ENCODE measurements at places on chromosomes 7 and 10. TPM values are rescaled to one million over a fixed set of nuclear protein-coding genes. Genes with fewer than 3 reads are reported as not detected.

Gene UNC5B
- total RNA-seq = 31.8 TPM

Gene MBLAC1
- 1.7 TPM for total RNA-seq

Gene TMEM209
- total RNA-seq = 28.5 TPM

Gene CYCS
- 231 TPM for total RNA-seq

Gene PDZD7
- 0.88 TPM for total RNA-seq

Gene DNMBP
- total RNA-seq = 26.7 TPM

Gene GRID2IP
- 1.0 TPM for total RNA-seq

Gene VSIR
- total RNA-seq = not detected

Gene PLXNA4
- 0.76 TPM for total RNA-seq

Gene ANKRD30A
- total RNA-seq = not detected

Gene INA
- 17.4 TPM for total RNA-seq

Gene GIMAP6
- not detected for total RNA-seq

Gene DDC
- not detected for total RNA-seq

Gene HOXA2
- not detected for total RNA-seq

Gene MRC1
- 0.11 TPM for total RNA-seq

Gene PCLO
- 3.2 TPM for total RNA-seq

Gene FAM131B
- total RNA-seq = 38.2 TPM

Gene ITGA8
- not detected for total RNA-seq

Gene ZFAND4
- total RNA-seq = 16.0 TPM

- DNase-seq = no peak
Measured at GRCh38 chr10:14192746-14193145, 138.0 kb downstream of the FRMD4A start.

DNA sequence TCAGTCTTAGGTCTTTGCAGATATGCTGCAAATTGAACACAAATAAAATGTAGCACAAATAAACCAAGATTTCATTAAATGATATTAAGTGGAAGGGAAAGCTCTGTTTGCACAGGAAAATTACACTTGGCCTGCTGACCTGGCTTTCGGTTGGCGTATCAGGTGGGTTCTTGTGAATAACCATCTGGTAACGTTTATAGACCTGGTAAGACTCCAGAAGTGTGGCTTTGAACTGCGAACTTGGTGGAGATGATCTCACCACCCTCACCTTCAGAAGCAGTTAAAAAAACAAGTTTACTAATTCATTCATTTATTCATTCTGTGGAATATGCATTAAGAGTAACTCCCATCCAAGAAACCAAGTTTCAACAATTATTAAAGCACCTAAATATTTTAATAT, 28.1 kb downstream of the ATE1 start:
- no peak for DNase-seq

DNA sequence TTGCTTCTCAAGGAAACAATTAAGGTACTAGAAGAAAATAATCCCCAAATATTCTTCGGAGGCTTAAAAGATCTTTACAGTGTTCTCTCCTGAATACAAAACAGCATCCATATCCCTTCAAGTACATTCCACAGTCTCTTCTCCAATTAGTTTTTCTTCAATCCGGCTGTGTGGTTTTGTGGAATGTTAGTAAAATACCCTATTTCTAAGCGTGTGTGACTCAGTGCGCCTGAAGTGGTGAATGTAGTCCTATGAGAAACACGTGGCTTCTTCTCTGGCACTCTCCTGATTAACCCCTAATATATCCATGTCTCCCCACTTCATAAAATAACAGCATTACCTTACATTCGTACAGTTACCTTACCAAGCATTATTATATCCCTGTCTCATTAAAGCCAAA, 570.2 kb downstream of the ARL4A start:
- no peak for DNase-seq

GRCh38 chr10:1061930-1062774, 6.0 kb downstream of the WDR37 start:
- DNase-seq = no peak

DNA sequence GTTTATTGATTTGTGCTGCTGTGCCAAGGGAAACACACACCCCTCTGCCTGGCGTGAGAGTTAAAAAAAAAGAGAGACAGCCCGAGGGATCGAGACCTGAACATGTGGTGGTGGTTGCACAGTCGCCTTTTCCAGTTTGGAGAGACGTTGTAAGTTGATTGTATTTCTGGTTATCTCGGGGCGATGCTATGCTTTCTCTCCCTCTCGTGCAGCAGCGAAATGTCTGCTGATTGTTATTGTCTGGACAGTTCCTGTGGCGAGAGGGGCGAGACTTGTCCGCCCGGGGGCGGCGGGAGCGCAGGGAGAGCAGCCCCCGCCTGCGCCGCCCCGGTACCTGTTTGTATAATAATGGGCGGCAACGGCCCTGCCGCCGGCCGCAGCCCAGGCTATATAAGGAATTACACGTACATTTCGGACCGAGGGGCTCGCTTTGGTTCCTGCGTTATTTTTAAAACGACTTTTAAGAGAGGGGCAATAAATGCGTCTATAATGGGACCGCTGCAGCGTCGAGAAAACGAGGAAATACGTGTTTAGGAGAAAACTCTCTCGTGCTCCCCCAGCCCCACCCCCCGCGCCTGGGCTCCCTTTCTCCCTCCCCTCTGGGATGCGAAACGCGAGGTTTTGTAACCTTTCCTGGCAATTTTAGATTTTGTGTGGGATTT, 1.7 kb downstream of the ZEB1 start:
- DNase-seq = peak; percentile 47

GRCh38 chr10:123636598-123637325, 29.4 kb upstream of the GPR26 start:
- no peak for DNase-seq

- no peak for DNase-seq
Measured at GRCh38 chr10:98236862-98237261, 31.1 kb downstream of the LOXL4 start.

- DNase-seq = no peak
Measured at GRCh38 chr10:27844223-27844622, 98.6 kb upstream of the MKX start.

DNA sequence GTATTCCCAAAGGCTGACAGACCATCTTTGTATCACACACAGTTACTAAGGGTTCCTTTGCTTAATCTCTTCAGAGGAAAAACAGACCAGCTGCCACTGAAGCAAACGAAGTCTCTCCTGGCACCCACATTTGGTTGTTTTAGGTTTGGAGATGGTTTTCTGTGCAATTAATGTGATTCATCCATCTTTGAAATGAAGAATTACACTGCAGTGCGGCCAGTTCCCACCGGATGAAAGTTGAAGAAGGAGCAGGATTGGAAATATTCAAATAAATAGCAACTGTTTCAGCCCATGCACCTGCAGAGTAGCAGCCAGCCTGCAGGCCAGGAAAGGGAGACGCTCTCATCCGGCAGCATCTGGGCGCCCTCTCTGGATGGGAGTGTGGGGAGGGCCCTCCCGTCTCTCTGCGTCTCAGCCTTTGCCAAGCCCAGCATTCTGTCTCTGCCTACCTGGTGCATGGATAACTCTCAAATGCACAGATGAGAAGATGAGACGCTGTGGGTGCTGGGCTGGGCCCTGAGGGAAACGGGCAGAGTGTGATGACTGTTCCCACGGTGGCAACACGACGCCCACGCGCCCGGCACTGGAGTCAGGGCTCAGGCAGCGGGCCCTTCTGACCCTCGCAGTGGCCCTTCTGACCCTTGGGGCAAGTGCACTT, 214.0 kb downstream of the PTPRN2 start:
- no peak for DNase-seq

GRCh38 chr7:137931823-137932222, 70.1 kb downstream of the CREB3L2 start:
- no peak for DNase-seq

GRCh38 chr7:106367018-106367420, 82.2 kb upstream of the NAMPT start:
- no peak for DNase-seq

- DNase-seq = no peak
Measured at GRCh38 chr10:88293073-88293472, 290.0 kb downstream of the RNLS start.

- DNase-seq = no peak
Measured at GRCh38 chr7:143452495-143452894, 9.2 kb downstream of the TAS2R60 start.

DNA sequence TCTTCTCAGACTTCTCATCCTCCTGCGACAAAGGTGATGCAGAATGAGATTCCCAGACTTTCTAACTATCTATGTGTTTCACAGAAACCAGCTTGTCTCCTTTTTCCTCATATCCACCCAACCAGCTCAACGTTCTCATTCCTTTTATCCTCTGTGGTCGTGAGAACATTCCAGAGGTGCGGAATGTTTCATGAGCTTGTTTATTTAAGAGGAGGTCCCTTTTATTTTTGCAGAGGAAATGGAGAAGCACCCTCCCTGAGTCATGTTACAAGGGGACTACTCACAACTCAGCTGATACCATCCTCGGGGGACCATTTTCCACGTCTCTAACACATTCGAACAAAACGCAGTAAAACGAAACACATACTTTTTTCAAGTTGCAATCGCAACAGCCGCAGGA, 93.2 kb downstream of the ZRANB1 start:
- no peak for DNase-seq

GRCh38 chr7:36651404-36651803, 72.9 kb downstream of the AOAH start:
- no peak for DNase-seq

GRCh38 chr7:131538813-131539179, 17.6 kb downstream of the PODXL start:
- no peak for DNase-seq

- DNase-seq = no peak
Measured at GRCh38 chr7:113628948-113629847, 289.6 kb downstream of the PPP1R3A start.

GRCh38 chr7:98086281-98086718, 20.4 kb upstream of the LMTK2 start:
- DNase-seq = no peak

- DNase-seq = no peak
Measured at GRCh38 chr10:49179699-49180443, 8.3 kb downstream of the TMEM273 start.

DNA sequence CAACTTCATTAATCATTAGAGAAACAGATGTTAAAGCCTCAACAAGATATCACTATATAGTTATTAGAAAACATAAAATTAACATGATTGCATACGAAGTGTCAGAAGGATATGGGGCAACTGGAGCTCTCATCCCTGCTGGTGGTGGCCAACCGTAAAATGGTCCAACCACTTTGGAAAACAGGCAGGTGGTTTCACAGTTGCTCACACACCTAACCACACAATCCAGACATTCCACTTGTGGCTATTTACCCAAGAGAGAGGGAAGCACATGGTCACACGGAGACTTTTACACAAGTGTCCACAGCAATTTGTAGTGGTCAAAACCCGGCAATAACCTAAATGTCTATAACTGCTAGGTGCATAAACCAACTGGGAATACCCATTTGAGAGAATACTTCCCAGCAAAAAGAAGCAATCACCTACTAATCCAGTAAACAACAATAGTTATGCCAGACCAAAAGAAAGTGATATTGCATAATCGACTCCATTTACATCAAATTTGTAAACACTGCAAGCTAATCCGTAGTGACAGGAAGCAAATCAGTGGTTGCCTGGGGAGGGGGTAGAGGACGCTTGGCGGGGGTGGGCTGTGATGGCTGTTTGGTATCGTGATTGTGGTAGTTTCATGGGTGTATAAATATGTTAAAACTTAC, 91.8 kb downstream of the LARP4B start:
- DNase-seq = no peak

DNA sequence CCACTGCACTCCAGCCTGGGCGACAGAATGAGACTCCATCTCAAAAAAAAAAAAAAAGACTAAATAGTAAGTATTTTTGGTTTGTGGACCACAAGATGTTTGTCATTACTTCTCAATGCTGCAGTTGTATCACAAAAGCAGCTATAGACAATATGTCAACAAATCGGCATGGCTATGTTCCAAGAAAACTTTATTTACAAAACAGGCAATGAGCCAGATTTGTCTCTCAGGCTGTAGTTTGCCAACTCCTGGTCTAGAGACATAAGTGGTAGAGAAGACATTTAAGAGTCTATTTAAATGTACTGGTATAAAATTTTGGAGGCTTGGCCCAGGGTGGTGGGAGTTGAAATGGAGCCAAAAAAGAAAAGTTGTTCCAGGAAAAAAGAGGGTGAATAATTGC, 185.8 kb downstream of the SORCS1 start:
- no peak for DNase-seq

GRCh38 chr10:100723770-100724530, 21.4 kb upstream of the PAX2 start:
- DNase-seq = peak; percentile 49

DNA sequence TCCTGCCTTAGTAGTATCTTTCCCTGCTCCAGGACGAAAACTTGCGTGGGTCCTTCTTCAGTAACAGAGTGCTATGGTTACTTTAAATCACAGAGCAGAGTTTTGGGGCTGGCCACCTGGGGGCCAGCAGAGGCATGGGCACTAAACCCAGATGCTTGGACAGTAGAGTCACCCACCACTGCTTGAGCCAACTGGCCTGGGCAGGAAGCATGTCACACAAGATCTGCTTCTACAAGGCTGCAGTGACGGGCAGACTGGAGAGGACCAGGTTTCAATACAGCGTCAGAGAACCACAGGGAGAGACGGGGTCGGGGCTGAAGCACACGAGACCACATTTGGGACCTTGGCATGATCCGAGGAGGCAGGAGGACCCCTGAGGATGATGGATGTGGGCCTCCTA, 14.3 kb upstream of the DMBT1 start:
- DNase-seq = no peak

DNA sequence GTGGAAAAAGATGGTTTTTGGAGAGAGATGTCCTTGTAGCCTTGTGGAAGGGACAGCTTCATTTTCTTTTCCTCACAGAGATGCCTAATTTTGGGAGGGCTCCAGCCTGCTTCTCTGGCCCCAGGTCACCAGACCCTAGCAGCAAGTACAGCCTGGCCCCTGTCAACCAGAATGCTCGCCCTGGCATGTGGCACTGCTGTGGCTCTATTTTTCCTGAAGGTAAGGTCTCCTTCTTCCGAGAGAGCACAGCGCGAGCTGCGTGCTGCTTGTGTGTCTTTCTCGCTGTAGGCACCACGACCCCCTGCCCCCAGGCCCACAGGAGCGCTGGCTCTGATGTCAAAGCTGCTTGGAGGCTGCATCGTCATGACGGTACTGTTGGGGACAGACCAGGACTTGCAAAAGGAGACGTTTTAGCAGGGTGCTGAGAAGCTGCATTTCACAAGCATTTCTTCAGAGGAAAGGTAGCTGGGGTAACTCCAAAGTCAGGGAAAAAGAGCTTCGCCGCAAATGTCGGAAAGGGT, 58.7 kb downstream of the CLEC2L start:
- DNase-seq = no peak

GRCh38 chr7:11104578-11104977, 130.9 kb downstream of the PHF14 start:
- DNase-seq = no peak

- DNase-seq = no peak
Measured at GRCh38 chr7:103065667-103066066, 8.9 kb downstream of the FBXL13 start.

Data from H1 (cell line).